ENCODE measurements at places on chromosomes 3 and 15.

GRCh38 chr3:43087249-43087776 lies 18.6 kb downstream of the POMGNT2 start:
- no peak for DNase-seq

- no peak for DNase-seq
Measured at GRCh38 chr3:66320390-66320789, 99.6 kb downstream of the SLC25A26 start.

GRCh38 chr15:57337868-57338411 lies 38.4 kb upstream of the CGNL1 start:
- no peak for DNase-seq

DNA sequence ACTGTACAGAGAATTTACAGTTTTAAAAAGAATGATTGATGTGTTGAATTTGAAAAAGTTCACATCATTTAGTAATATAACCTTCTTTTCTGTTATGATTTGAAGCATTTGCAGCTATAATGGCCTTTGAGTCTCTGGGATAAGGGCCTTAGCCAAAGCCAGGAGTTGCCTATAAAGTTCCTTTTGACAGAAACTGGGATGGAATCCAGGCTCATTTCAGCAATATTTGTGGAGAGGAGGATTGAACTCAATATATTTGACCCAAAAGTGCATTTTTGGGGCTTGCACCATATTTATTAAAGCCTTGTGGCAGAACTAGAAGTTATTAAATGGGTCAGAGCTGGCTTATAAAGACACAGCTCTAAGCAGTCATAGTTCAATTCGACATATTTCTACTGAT lies 348.7 kb upstream of the EPHA3 start:
- DNase-seq = no peak

- DNase-seq = no peak
Measured at GRCh38 chr3:177284383-177284881, 87.2 kb upstream of the TBL1XR1 start.

- no peak for DNase-seq
Measured at GRCh38 chr15:63441266-63441665, 59.6 kb upstream of the CA12 start.

DNA sequence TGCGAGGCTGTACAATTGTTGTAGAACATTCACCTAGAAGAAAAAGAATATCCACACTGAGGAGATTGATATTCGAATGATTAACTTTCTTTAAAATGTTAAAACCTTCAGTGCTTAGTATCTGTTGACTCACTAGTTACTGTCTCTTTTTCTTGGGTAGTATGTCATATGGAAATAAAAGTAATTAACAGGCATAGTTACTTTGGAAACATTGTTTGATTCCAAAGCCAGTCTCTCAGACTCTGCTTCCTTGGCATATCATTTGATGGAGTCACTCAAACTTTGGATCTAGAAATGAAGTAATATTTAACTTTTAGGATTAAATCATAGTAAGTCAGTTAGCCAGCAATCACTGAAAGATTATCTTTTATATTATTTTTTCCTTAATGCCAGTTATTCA lies 63.4 kb downstream of the MAP2K5 start:
- no peak for DNase-seq

- DNase-seq = no peak
Measured at GRCh38 chr3:130085881-130086280, 4.2 kb downstream of the ALG1L2 start.

DNA sequence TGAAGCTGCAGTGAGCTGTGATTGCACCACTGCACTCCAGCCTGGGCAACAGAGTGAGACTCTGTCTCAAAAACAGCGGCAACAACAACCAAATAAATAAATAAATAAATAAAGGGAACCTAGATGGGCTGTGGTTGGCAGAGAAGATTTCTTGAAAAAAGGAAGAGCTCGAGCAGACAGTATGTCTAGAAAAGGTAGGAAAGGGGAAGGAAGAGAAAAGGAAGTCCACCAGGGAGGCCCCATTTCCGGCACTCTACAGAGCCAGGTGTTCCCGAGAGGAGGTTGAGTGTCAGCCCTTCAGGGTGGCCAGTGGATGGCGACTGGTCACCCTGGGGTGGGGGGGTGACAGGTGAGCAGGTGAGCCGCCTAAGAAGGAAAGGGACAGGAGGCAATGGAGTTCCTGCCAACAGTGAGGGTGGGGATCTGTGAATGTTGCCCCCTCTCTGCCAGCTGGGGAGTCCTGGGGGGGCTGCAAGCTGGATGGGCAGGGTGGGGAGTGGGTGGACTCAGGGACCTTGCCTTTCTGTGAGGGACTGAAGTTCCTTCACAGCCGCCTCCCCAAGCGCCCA lies 14.8 kb downstream of the PAQR5 start:
- no peak for DNase-seq

- DNase-seq = no peak
Measured at GRCh38 chr3:134260987-134261386, 10.3 kb upstream of the RYK start.

GRCh38 chr3:13006216-13006990 lies 66.8 kb downstream of the IQSEC1 start:
- no peak for DNase-seq

- DNase-seq = no peak
Measured at GRCh38 chr3:143700431-143700975, 147.8 kb downstream of the SLC9A9 start.

GRCh38 chr3:103060242-103060641 lies 625.4 kb downstream of the ZPLD1 start:
- no peak for DNase-seq

DNA sequence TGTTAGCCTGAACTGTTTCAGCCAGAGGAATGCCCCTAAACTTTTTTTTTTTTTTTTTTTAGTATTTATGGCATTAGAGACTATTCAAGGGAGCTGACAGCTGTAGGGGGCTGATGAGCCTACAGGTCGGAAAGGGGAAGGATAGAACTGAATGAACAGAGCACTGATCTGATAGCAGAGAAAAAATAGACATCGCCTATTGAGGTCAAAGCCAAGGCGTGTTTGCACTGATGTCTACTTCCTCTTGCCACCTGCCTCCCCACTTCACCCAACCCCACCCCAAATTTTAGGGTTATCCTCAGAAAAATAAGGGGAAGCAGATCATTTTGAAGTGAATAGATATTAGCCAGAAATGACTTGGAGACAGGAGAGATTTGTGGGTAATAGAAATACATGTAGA lies 3.0 kb upstream of the ZMAT3 start:
- DNase-seq = no peak

GRCh38 chr3:181631901-181632300 lies 79.8 kb upstream of the SOX2 start:
- DNase-seq = no peak

DNA sequence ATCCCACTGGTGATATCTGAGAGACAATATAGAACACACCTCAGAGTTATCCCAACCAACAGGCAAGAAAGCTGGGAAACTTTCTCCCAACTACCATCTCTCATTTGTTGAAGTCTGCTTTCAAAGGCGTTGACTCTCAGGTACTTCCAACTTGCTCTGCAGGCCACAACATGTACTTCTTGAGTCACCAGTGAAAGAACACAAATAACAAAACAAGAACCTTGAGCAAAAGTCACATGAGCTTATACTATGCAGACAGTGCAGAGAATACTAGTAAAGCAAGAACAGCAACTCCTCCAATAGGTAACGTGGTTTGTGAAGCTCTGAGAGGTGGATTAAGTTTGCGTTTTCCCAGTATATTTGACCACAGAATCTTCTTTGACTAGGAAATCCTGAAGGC lies 20.6 kb downstream of the SNTN start:
- DNase-seq = no peak

GRCh38 chr3:153927107-153927506 lies 194.1 kb upstream of the ARHGEF26 start:
- DNase-seq = no peak
